ENCODE measurements at places on chromosomes 5 and 9.

DNA sequence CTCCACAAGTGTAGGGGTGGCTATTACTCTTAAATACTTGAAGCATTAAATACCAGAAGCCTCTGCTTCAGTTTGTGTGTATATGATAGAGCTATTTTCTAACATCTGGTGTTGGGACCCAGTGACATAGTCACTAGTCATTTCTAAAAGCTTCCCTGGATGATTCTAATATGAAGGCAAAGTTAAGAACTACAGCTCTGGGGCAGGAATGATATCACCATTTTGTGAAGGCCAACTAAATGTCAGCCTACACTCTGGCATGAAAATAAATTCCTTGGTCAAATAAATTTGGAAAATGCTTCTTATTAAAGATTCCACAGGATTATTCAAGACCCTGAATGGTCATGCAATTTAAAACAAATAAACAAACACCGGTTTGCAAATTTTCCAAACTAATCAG, 197.7 kb downstream of the PLK2 start:
- no peak for DNase-seq

DNA sequence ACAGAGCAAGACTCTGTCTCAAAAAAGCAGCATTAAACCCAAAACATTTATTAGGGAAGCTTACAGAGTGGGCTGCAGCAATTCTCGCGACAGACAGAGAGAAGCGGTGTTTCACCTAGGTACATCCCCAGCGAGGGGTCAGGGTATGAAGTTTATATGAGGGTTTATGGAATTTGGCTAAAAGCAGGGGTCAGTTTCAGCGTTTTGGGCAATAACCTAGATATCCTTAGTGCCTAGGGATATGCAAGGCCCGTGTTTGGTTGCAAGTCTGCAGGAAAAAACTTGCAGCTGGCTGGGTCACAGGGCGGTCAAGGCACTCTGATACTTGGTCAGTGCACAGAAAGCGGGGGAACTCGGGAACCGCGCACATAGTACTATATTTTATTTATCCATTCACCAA, 649 bp upstream of the GLE1 start:
- no peak for DNase-seq

DNA sequence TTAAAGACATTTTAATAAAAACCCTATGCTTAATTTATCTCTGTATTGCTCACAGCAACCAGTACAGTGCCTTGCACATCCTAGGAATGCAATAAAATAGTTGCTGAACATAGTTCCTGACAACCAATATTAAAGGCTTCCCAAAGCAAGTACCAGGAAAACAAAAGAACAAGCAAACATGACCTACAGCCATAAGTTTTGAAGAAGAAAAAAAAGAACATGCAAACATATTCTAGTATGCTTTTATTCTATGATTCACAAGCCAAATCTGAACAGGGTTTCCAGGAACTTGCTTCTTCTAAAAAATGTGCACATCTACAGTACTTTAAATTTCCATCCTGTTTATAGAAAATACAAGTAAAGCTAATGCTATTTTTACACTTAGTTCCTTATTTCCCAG, 4.5 kb downstream of the CEMIP2 start:
- DNase-seq: no peak

GRCh38 chr5:100469767-100470166, 65.4 kb upstream of the FAM174A start:
- no peak for DNase-seq

GRCh38 chr9:87270221-87270847, 227.3 kb upstream of the DAPK1 start:
- DNase-seq: no peak

GRCh38 chr5:36723912-36724311, 117.5 kb downstream of the SLC1A3 start:
- DNase-seq: no peak

DNA sequence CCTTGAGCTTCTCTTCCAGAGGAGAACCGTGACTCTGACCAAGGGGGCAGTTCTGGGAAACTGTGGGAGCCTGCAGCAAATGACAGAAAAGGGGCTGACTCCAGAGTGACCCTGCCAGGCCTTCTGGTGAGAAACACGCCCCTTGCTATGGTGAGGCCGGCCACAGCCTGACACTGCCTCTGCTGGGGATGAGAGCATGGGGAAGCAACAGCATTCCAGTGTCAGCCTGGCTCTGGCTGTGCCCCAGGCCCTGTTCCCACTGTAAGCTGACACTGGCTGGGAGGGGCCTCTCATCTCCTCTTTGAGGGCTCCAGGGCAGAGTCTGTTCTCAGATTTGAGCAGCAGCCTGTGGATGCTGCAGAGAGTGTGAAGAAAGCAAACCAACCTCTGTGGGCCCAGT, 180.0 kb upstream of the IL12B start:
- DNase-seq: no peak

GRCh38 chr5:167442922-167443321, 848.5 kb upstream of the WWC1 start:
- DNase-seq: no peak

DNA sequence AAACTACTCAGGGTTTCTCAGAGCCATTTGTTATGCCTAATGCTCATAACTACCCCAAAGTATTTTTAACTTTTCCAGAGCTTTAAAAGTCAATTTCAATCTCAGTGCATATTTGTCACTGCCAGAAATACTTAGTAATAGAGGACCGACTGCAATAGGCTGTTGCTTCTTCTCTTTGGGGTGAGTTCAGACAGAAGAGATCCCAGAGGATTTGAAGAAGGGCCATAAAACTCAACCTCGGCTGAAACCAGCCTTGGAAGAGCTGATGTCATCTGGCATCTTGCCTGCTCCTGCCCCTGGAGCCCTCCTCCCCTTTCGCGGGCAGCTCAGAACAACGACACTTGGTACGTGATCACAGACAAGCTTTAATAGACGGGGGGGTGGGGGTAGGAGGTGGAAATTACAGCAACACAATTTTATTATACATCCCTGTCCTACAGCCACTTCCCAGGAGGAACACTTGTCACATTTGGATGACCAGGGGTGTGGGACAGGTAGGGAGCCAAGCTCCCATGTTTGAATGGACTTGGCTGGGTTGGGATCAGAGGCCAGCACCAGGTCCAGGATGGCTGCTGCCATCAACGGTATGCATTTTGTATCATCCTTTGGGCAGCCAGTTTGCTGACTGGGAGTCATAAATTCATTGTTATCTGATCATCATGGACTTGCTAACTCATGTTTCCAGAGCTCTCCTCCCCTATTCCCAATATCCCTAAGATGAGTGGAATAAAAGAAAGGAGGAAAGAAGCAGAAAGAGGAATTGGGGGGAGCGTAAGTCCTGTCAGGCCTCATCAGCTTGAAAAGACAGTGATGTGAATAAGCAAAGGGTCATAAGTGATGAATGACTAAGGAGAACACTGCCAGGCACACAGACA, 186.6 kb upstream of the PANK3 start:
- DNase-seq: no peak

DNA sequence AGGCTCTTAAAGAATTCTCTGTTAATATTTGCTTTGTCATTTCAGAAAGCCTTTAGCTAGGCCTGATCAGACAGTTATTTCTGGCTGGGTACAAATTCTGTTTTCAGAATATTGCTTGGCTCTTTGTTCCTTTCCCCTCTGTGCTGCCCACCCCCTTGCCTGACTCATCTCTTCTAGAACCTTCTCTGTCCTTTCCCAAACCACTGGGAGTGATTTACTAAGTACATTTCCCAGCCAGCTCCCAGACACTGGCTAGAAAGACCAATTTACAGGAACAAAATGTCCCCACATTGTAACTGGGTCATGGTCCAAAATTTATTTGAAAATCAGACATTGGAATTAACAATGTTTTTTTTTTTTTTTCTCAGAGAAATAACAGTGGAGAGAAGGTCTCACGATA, 133.1 kb upstream of the MAP1B start:
- DNase-seq: no peak

GRCh38 chr9:4739587-4740387, 1.2 kb downstream of the AK3 start:
- no peak for DNase-seq

DNA sequence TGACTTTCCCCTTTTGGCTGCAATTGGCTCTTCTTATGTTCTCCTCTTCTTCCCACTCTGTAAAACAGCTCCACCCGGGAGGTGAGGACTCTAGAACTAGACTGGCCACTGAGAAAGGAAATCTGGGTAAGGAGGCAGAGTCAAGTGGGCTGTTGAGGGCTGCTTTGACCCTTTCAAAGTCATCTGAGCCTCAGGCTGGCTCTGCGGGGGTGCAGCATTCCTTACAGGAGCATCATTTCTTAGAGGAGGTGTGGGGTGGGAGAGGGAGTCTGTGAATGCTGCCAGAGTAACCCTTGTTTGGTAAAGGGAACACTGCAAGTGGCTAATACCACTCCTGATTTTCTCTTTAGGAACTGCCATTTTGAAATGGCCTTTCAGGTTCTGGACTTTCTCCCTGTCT, 377.7 kb upstream of the SMARCA2 start:
- no peak for DNase-seq

DNA sequence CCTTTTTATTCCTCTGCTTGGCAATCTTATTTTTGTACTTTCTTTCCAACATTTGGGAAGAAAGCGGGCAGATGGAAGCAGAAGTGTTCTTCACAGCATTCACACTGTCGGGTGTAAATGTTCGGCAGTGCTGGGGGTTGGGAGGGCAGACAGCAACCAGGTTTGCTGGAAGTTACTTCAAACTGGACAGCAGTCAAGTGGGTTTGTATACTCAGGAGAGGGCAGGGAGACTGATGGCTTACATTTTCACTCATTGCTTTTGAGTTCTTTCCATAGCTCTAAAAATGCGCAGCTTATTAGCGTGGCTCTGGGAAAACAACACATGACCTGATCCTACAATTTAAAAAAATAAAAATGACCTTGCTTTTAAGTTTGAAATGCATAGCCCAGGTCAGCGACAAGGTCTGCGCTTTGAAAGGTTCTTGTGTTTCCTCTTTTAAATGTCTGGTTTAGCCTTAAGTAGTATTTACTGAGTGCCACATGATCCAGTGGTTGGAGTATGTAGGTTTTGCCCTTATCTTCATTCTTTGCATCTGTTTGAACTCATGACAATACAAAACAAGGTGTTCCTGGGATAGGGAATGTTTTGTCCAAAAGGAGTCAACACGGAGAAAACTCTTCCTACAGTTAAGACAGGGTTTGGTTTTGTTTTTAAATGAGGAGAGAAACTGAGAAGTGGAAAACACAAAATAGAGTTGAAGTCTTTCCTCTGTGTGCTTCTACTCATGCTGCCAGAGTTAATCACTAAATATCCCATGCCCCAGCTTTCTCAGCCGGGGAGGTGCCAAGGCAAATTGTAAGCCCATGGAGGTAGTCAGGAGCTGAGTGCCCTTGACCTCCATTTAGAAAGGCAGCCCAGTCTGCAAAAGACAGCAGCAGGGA, 132.7 kb upstream of the DMRT1 start:
- DNase-seq: no peak

- no peak for DNase-seq
Measured at GRCh38 chr5:175471196-175471595, 7.2 kb upstream of the SFXN1 start.

DNA sequence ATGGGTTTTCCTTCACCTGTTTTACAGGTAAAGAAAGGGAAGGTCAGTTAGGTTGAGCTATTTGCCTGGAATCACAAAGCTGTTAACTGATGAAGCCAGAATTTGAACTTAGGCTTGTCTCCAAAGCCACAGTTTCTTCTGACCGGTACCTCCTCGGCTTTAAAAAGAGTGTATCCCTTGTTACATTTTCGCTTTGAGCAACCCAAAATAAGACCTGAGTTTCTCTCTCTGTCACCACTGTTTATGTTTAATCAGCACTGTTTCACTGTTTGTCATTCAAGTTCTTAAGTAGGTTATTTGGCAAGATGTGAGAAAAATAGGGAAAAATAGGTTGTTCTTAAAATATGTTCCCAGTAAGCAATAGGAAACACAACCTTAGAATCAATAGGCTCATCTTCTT, 84.6 kb downstream of the VCAN start:
- DNase-seq: no peak

All from stimulated activated naive CD4-positive, alpha-beta T cell (primary cell).